Neuronal stem cell (in vitro differentiated cells): ENCODE measurements at places on chromosomes 1 and 21.

DNA sequence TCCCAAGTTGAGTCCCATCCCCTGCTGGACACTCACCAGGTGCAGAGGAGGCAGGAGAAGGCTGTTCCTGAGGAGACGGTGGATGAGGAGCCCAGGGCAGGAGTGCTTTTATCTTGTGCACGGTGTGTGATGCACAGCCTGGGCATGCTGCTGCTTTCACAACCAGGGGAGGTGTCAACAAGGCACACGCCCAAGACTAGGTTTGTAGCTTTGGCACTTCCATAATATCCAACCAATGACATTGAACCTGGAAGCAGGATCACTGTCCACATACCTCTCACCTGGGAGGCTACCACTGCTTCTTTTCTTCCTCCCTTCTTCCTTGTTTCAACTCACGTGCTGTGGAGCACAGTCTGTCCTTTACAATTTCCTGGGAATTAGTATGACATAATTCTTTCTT is at the start of gene LCE3D:
TSS of gene LCE3D (minus strand) at position 84 of the 400 bp plus-strand sequence. CDS start 580 bp downstream, outside the sequence.
- no peak within 1 kb of the TSS for H3K27ac ChIP-seq
- no peaks in the 10 kb centered on the region for H3K4me1 ChIP-seq
- H3K36me3 ChIP-seq, result peaks cover 3% of the 10 kb centered on the region
- no peak for DNase-seq

DNA sequence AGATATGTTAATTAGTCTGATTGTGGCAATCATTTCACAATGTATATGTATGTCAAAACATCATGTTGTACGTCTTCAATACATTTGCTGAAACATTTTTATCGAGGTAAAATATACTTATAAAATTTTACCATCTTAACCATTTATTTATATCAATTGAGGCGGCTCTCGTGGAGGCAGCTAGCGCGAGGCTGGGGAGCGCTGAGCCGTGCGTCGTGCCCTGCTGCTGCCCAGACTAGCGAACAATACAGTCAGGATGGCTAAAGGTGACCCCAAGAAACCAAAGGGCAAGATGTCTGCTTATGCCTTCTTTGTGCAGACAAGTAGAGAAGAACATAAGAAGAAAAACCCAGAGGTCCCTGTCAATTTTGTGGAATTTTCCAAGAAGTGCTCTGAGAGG is 202.5 kb upstream of the PBX1 start:
- no peak overlapping the region for H3K4me3 ChIP-seq
- no peak for DNase-seq
- H3K4me1 ChIP-seq, result no peaks in the 10 kb centered on the region
- H3K36me3 ChIP-seq, result no peaks in the 10 kb centered on the region
- no peak overlapping the region for H3K27ac ChIP-seq

DNA sequence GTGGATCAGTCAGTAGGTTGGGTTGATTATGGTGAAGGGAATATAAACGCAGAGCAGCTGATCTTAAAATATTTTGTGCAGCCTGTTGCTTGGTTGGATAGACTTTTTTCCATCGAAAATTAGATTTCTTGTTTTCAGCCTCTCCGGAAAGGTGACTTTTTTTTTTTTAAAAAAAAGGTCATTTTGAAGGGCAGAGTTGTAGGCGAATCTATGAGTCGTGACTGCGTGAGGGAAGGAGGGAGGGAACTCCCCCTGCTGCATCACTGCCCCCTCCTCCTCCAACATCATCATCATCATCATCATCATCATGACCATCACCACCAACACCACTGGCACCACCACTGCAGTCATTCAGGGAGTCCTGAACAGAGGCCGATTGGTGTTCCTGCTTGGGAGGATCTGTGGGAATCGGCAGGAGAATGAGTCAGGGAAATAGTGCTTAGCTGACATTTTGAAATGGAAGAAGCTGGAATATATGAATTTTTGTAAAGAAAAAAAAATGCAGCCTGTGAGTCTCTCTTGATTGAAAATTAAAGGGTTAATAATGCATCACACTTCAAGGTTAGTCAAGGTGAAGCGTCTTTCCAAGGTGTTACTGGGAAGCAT is 1.2 kb downstream of the ATP1B1 start:
- DNase-seq, result no peak
- peaks cover 21% of the 10 kb centered on the region for H3K4me1 ChIP-seq
- peaks cover 2% of the 10 kb centered on the region for H3K27me3 ChIP-seq
- peak overlapping the region; percentile 57 for H3K4me3 ChIP-seq
- H3K27ac ChIP-seq, result no peak overlapping the region

DNA sequence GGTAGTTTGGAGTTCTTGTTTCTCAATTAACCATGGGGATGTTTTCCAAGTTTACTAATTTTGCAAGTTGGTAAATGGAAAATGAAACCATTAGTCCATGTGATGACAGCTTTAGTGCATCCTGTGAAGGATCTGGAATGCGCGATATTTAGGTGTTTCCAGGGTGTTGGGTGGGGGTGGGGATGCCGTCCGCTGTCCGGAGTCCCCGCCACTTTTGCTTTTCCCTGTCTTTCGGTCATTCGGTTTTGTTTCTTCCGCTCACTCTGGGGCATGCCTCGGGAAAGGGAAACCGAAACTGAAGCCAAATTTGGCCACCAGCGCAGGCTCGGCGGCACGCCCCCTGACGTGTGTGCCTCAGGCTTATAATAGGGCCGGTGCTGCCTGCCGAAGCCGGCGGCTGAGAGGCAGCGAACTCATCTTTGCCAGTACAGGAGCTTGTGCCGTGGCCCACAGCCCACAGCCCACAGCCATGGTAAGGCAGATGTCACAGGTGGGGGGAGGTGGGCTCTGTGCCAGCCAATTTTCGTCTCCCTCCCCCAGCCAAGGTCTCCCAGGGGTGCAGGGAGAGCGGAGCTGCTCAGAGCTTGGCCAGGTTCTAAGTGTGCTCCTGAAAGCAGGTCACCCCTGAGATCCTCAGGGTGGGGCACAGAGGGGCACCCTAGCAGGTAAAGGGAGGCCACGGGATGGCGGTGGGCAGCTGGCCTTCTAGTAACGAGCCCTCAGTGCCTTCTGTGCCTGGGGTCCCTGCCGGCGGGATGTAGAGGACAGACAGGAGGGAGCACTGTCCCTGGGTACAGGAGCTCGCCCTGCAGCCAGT is at the start of gene ISG15:
TSS of gene ISG15 (plus strand) at position 393 of the 817 bp plus-strand sequence. CDS start at position 470, 77 bp downstream.
- no peaks in the 10 kb centered on the region for H3K27me3 ChIP-seq
- peak within 1 kb of the TSS; percentile 62 for H3K27ac ChIP-seq
- DNase-seq, result no peak
- peak within 1 kb of the TSS; percentile 55 for H3K4me3 ChIP-seq
- H3K36me3 ChIP-seq, result no peaks in the 10 kb centered on the region
- H3K4me1 ChIP-seq, result peaks cover 13% of the 10 kb centered on the region

GRCh38 chr1:77487631-77488030 is 194.8 kb downstream of the ZZZ3 start:
- H3K27me3 ChIP-seq, result no peaks in the 10 kb centered on the region
- H3K4me1 ChIP-seq, result peaks cover 13% of the 10 kb centered on the region
- no peak overlapping the region for H3K27ac ChIP-seq
- H3K4me3 ChIP-seq, result no peak overlapping the region

DNA sequence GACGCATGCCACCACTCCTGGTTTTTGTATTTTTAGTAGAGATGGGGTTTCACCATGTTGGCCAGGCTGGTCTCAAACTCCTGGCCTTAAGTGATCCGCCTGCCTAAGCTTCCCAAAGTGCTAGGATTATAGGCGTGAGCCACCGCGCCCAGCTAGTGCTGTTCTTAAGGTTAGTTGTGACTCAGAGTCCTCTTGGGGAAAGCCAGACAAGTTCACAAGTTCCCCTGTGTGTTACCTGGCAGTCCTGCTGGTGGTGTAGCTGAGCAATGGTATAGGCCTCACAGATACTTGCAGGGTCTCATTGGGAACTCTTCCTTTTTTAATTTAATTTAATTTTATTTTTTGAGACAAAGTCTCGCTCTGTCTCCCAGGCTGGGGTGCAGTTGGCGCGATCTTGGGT is 10.6 kb downstream of the CFAP126 start:
- H3K4me1 ChIP-seq, result no peaks in the 10 kb centered on the region
- H3K36me3 ChIP-seq, result peaks cover 37% of the 10 kb centered on the region
- DNase-seq, result no peak

DNA sequence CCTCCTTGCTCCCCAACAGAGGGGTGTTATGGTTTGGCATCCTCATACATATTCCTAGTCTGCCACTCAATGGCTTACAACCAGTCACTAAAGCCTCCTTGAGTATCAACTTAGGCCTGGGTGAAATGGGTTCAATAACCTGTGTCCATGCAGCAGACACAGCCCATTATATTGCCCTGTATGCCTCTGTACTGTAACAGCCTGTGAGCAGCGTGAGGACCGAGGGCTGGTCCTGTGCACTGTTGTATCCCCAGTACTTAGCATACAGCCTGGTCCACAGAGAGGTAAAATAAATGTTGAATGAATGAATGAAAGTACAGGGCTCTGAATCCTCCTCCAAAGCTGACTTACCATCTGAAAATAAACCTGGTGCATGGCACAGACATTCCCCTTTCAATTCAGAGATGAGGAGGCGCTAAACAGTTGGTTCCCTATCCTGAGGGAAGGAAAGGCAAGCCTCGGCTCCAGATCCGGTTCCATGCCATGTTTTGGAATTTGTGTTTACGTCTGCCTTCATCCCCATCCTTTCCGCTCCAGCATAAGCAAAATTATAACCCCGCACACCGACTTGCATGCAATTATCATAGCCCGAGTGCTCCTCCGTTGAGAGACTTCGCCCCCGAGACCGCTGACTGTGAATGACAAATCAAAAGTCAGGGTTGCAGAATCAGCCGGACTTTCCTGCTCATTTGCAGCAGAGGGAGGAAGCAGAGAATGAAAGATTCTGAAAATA is 45.0 kb upstream of the DNAJC6 start:
- no peaks in the 10 kb centered on the region for H3K36me3 ChIP-seq
- DNase-seq, result no peak
- H3K27ac ChIP-seq, result no peak overlapping the region
- H3K4me3 ChIP-seq, result peak overlapping the region; percentile 71

GRCh38 chr1:51875291-51875772 is 3.2 kb downstream of the NRDC start:
- DNase-seq, result no peak
- H3K27ac ChIP-seq, result no peak overlapping the region
- no peaks in the 10 kb centered on the region for H3K36me3 ChIP-seq
- no peak overlapping the region for H3K4me3 ChIP-seq
- no peaks in the 10 kb centered on the region for H3K27me3 ChIP-seq

DNA sequence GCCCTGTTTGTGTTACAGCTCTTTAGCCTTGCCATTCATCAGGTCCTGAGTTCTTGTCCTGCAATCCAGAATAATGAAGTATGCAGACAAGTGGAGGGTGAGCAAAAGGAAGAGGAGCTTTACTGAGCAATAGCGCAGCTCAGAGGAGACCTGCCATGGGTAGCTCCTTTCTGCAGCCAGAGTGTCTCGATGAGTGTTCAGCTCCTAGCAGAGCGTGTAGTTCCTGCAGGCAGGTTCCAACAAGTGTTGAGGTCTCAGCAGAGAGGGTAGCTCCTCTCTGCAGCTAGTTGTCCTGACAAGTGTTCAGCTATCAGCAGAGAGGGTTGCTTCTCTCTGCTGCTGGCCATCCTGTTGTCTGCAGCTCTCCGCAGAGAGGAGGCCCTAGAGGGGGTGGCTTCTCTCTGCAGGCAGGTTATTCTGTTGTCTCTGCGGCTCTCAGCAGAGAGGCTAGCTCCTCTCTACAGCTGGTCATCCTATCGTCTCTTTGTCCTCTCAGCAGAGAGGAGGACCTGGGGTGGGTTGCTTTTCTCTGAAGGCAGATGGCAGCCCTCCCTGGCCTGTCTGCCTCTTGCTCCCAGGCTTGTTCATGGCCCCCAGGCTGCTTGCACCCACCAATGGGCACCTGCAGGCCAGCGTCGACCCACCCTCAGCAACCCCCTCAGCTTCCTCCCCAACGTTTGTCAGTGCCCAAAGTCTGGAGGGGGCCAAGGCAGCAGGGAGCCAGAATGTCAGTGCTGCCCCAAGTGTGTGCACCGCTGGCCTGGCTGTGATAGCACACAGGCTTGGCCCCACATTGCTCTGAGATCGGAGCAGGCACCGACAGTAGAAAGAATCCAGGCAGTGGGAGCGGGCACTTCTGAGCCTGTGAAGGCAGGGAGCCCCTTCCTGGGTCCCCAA is 112.5 kb upstream of the RUNX3 start:
- no peak for DNase-seq
- peaks cover 15% of the 10 kb centered on the region for H3K27me3 ChIP-seq
- H3K4me3 ChIP-seq, result no peak overlapping the region
- no peaks in the 10 kb centered on the region for H3K36me3 ChIP-seq
- no peak overlapping the region for H3K27ac ChIP-seq

- H3K27ac ChIP-seq, result no peak overlapping the region
- no peaks in the 10 kb centered on the region for H3K4me1 ChIP-seq
- H3K4me3 ChIP-seq, result no peak overlapping the region
- no peak for DNase-seq
- H3K27me3 ChIP-seq, result no peaks in the 10 kb centered on the region
Observed at GRCh38 chr1:164058198-164058597, 500.8 kb upstream of the PBX1 start.

GRCh38 chr1:39575191-39576015 is 1.2 kb downstream of the PABPC4 start:
- H3K36me3 ChIP-seq, result peaks cover 24% of the 10 kb centered on the region
- peak overlapping the region; percentile 93 for H3K4me3 ChIP-seq
- no peaks in the 10 kb centered on the region for H3K27me3 ChIP-seq
- peak; percentile 11 for DNase-seq

GRCh38 chr1:12153181-12153785 is 13.5 kb upstream of the TNFRSF1B start:
- no peak for DNase-seq
- H3K4me1 ChIP-seq, result peaks cover 4% of the 10 kb centered on the region
- no peak overlapping the region for H3K27ac ChIP-seq

DNA sequence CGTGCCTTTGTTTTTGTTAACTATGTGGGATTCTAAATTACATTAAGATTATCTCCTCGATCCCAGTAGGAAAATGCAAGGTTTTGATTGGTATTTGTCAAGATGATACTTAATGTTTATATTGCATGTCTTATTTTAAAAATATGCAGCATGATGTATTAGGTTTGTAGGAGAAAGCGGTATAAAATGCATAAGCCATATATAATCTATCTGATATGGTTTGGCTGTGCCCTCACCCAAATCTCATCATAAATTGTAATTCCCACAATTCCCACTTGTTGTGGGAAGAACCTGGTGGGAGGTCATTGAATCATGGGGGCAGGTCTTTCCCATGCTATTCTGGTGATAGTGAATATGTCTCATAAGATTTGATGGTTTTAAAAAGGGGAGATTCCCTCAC is 198.1 kb upstream of the NCAM2 start:
- no peaks in the 10 kb centered on the region for H3K27me3 ChIP-seq
- no peaks in the 10 kb centered on the region for H3K36me3 ChIP-seq
- DNase-seq, result no peak
- H3K4me3 ChIP-seq, result no peak overlapping the region
- H3K4me1 ChIP-seq, result no peaks in the 10 kb centered on the region

DNA sequence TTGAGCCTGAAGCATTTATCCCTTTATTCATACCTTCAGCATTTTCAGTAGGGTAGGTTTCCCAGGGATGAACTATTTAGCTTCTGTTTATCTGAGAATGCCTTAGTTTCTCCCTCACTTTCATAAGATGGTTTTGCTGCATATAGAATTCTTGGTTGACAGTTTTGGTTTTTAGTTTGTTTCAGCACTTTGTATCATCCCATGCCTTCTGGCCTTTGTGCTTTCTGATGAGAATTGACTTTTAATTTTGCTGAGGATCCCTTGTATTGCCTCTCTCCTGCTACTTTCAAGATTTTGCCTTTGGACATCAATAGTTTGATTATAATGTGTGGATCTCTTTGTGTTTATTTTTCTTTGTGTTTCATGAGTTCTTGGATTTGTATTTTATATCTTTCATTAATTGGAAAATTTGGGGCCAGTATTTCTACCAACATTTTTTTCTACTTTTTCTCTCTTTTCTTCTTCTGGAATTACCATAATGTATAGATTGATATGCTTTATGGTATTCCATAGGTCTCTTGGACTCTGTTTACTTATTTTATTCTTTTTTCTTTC is 236.6 kb downstream of the LBR start:
- H3K36me3 ChIP-seq, result no peaks in the 10 kb centered on the region
- no peak for DNase-seq
- H3K27me3 ChIP-seq, result no peaks in the 10 kb centered on the region
- no peak overlapping the region for H3K27ac ChIP-seq
- no peak overlapping the region for H3K4me3 ChIP-seq
